ENCODE measurements at places on chromosomes 3 and 15. TPM values are rescaled to one million over a fixed set of nuclear protein-coding genes. Genes with fewer than 3 reads are reported as not detected.
A peak's percentile ranks its signal among the peaks of the same experiment; 100 is the strongest.

SLC28A1 gene
- not detected for total RNA-seq

GRCh38 chr15:58110999-58111717, 27.0 kb upstream of the AQP9 start:
- no peak for DNase-seq
- H3K4me1 ChIP-seq, result no peaks in the 10 kb centered on the region
- H3K4me3 ChIP-seq, result no peak overlapping the region
- no peak overlapping the region for H3K27ac ChIP-seq

DNA sequence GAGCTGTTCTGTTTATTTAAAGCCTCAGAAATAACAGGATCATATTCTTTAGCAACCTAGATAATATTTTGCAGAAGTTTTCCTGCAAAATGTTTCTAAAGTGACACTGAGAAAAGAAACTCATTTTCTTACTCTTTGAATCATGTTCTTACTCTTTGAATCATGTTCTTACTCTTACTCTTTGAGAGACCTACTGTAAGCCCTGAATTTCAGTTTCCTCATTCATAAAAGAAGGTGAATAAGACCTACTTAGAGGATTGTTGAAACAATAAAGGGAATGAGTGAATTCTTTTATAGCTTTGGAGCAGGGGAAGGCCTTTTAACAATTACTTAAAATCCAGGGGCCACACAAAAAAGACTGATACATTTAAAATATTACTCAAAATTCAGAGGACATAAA, 221.7 kb upstream of the CMC1 start:
- no peaks in the 10 kb centered on the region for H3K4me1 ChIP-seq
- H3K4me3 ChIP-seq, result no peak overlapping the region
- DNase-seq, result no peak
- no peak overlapping the region for H3K27ac ChIP-seq

DNA sequence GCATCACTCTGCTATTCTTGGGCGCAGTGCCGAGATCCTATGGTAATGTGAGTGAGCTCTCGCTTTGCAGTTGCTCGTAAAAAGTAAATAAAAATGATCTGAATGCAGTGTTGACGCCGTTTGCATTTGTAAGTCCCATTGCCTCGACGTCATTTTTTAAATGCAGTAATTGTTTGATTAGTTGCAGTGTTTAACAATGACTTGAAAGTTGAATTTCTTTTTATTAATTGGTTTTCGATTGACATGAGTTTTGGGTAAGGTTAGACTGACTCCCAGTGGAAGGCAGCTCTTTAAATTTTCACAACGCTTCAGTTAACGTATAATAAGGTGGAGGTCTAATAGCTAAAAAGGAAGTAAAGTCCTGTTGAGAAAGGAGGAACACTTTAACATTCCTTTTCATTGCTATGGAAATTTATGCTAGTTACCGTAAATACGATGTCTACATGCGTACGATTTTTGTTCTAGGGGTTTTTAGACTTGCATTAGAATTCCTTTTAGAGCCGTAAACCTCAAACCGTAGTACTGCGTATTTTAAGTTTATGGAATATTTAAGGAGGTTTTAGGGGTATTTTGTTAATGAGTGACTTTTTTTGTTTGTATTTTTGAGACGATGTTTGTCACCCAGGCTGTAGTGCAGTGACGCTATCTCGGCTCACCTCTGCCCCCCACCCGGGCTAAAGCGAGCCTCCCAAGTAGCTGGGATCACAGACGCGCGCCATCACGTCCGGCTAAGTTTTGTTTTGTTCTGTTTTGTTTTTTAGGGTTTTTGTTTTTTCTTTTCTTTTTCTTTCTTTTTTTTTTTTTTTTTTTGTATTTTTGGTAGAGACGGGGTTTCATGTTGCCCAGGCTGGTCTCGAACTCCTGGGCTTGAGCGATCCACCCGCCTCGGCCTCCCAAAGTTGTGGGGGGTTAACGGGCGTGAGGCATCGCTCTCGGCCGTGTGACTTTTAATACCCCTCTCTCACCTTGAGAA, 1.4 kb downstream of the MORF4L1 start:
- peak overlapping the region; percentile 100 for H3K27ac ChIP-seq
- H3K36me3 ChIP-seq, result peaks cover 39% of the 10 kb centered on the region
- peaks cover 39% of the 10 kb centered on the region for H3K4me1 ChIP-seq
- H3K27me3 ChIP-seq, result peaks cover 15% of the 10 kb centered on the region
- peak overlapping the region; percentile 99 for H3K4me3 ChIP-seq
- no peak for DNase-seq

DNA sequence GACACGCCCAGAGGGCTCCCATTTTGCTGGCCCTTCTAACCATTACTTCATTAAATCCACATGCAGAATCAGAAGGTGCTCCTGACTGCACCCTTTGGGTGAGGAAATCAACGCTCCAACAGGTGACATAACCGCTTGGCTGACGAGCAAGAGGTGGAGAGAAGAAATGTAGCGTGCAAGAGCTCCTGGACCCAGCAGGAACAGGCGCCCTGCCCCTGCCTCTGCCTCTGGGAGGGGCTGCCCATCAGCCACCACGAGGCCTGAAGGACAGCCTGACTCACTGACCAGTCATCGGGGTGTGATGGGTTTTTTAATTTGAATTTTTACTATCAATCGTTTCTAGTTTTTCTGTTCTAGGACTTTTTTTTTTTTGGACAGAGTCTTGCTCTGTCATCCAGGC, 218.2 kb downstream of the ADAMTS17 start:
- peak overlapping the region; percentile 38 for H3K4me3 ChIP-seq
- no peaks in the 10 kb centered on the region for H3K4me1 ChIP-seq
- DNase-seq, result no peak
- H3K27me3 ChIP-seq, result peaks cover 1% of the 10 kb centered on the region
- H3K27ac ChIP-seq, result no peak overlapping the region

- no peaks in the 10 kb centered on the region for H3K27me3 ChIP-seq
- DNase-seq, result peak; percentile 74
- H3K27ac ChIP-seq, result no peak overlapping the region
- H3K4me1 ChIP-seq, result peaks cover 58% of the 10 kb centered on the region
Observed at GRCh38 chr3:60752809-60753208, 498.4 kb downstream of the FHIT start.

- peaks cover 10% of the 10 kb centered on the region for H3K36me3 ChIP-seq
- peak; percentile 44 for DNase-seq
- peak overlapping the region; percentile 79 for H3K4me3 ChIP-seq
- H3K4me1 ChIP-seq, result peaks cover 69% of the 10 kb centered on the region
- no peaks in the 10 kb centered on the region for H3K27me3 ChIP-seq
Observed at GRCh38 chr3:146969356-146969755, 364.2 kb upstream of the PLSCR5 start.

- no peak for DNase-seq
- peaks cover 14% of the 10 kb centered on the region for H3K4me1 ChIP-seq
- no peak overlapping the region for H3K27ac ChIP-seq
- no peaks in the 10 kb centered on the region for H3K36me3 ChIP-seq
Observed at GRCh38 chr3:101244212-101244575, 76.2 kb downstream of the IMPG2 start.

Measured in HFFc6 (cell line).